ENCODE measurements at places on chromosomes 1 and 21.

DNA sequence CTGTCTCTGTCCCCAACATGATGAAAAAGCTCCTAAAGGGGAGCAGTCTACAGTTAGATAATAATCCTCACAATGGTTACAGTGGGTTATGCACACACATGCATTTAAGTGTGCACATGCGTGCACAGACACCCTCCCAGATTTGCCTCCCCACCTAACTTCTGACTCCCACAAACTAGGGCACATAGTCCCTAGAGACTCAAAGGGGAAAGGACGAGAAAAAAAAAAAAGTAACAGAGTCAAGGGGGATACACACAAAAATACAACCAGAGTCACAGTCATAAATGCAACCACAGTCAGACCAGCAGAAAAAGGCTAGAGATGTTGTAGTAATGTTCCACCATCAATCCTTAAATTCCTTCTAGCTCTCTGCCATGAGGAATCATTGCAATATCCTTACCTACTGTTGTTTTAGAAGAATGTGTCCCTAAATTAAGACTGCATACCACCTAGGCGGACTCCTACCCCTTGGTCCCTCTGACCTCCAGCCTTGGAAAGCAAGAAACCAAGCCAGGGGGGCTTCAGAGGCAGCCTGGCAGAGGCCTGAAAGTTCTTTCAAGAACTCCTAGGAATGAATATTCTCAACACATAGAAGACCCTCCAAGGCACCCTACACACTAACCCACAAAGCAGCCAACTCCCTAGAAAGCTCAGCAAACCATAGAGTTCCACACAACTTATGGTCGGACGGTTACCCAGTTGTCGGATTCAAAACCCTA, 1.3 kb downstream of the CRTC2 start:
- no peak for DNase-seq

DNA sequence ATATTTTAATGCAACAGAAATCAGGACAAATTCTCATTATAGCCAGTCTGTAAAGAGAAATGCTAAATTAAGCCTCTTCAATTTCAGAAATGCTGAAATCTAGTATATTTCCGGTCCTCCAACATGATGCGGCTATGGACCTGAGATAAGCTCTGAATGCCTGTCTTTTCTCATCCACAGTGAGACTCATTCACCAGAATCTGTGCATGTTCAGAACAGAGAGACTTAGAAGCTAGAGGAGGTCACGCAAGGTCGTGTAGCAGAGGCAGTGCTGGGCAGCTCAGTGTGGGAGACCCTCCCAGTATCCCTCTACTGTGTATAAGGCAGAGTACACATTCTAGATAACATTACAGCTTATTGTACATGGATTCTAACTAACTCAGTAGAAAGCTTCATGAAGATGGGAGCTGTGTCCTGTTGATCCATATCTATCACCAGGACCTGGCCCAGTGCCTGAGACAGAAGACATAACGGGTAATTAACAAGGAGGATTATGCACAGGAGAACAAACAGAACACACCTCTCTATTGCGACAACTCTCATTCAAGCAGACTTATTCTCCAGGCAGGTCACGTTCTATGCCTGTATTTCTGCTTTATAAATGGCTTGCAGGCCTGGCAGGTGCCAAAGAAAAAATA, 97.0 kb upstream of the COA6 start:
- DNase-seq, result no peak

DNA sequence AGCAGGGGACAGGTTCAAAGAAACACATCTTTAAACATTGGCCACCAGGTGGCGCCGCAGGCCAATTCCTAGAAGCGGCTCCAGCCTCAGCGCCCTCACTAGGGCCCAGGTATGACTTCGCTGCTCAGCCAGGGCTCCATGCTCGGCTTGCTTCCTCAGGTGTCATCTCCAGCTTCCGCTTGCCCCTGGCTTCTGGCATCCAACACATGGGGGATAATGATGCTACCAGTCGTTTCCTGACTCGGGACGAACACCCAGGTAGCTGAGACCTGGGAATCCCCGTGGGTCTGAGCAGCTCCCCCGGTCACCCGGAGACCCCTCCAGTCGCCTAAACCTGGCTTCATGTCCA, 8.5 kb upstream of the MEX3A start:
- DNase-seq, result peak; percentile 67

DNA sequence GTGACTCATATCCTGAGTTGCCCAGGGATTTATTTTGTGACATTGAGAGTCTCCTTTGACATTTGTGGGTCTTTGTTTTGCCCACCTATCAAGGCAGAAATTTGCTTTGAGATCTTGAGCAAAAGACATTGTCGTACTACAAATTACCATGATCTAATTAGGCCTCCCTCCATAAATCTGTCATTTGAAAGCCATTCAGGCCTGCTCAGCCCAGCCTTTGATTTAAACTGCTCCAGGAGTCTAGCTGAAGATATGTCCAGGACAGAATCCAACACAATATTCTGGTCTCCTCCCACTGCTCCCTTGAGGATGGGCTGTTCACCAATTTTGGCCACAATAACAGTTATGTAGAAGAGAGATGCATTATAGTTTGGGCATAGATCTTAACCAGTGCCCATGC, 86.7 kb downstream of the PROX1 start:
- DNase-seq, result no peak

DNA sequence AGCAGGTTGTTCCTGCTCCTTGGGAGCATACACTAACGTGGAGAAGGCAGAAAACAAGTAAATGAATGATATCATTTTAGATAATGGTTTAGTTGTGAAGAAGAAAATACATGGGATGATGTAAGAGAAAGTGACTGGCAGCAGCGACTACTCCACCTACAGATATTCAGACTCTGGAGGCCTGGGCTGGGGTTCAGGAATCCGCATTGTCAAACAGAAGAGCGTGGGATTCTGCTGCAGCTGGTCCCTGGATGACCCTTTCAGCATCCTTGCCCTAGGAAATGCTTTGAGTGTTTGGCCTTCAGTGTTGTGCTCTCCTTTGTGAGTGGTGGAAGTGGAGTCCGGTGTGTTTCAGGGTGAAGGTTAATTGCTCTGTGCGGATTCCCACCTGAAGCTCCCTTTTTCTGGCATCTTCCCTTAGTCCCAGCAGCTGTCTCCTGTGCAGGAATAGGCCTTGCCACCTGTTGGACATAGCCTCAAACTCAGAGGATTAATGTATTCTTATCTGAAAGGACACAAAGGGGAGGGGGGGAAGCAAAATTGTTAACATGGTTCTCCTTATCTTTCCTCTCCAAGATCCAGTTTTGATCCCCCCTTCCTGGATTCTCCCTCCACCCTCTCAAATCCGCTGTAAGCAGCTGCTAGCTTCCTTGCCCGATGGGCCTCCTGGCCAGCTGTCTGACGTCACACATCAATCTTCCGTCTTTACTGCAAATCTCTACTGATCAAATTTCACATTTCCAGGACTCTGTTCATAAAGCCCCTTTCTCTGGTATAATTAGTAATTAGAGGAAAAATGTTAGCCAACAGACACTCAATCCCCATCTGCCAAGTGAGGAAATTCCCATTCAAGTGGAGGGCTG, 68.3 kb upstream of the SPAG17 start:
- DNase-seq, result no peak

GRCh38 chr1:8873506-8874229, 4.8 kb downstream of the ENO1 start:
- DNase-seq, result no peak

DNA sequence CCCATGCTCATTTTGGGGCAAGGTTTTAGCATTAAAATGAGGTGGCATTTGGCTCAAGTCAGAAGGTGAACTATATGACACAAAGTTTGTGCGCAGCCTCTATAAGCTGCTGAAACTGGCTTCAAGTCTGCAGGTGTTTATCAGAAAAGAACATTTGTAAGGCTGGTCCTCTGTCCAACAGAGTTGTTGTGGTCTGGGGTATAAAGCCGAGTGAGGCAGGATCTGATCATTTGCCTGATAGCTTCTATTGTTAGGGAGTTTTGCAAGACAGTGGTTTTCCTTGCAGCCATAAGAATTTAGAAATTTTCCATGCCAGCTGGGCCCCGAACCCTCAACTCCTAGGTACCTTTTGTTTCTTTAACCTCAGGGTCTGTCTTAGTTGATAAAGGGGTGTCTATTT, 130.8 kb downstream of the PGBD5 start:
- DNase-seq, result no peak

- DNase-seq, result no peak
Measured at GRCh38 chr1:238681021-238681420, 705.3 kb upstream of the CHRM3 start.
